ENCODE measurements at places on chromosomes 5 and 9.
A peak's percentile ranks its signal among the peaks of the same experiment; 100 is the strongest.

DNA sequence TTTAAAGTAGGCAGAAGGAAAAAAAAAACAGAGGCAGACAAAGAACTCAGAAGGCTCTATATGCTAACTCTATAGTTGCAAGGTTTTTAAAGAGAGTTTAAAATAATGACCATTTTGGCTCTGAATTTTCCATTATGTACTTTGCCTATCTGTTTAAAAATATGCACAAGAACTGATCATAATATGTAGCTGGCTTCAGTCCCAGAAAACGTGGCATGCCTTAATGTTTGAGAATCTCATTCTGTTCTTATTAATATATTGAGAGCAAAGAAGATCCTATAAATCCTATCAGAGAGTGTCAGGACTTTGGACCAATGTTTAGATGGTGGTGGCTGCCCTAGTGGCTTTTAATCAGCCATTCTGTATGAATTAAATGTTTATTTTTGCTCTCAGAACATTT lies 121.5 kb downstream of the JMY start:
- DNase-seq, result no peak

DNA sequence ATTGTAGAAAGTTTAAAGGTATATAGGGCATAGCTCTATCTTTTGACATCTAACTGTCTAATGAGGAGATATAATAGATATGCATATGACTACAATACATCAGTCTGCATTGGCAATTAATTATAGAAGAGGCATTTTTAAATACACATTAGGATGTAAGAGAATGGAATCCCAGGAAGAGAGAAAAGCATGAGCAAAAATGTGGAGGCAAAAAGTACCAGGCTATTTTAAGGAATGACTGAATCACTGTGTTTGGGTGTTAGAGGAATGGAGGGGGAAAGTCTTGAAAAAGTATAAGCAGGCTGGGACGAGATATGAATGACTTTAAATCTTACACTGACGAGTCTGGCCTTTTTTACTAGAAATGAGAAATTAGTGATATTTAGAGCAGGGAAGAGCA lies 138.4 kb upstream of the ZNF462 start:
- no peak for DNase-seq

DNA sequence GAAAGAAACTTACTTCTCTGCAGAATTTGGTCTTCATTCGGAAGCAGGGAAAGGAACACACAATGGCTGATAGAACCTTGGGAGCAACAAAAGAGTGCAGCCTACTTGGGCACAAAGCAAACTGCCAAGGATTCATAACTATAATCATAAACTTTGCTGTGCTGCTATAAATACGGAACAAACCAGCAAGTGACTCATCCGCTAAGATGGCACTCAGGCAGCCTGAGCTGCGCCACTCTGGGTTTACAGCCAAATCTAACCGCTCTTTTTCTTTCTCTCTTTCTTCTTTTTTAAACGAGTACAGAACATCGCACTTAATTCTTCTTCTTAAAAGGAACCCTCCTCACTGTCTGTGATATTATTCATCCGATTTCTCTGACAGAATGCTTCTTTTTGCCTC lies 81.1 kb downstream of the PTPN3 start:
- no peak for DNase-seq

DNA sequence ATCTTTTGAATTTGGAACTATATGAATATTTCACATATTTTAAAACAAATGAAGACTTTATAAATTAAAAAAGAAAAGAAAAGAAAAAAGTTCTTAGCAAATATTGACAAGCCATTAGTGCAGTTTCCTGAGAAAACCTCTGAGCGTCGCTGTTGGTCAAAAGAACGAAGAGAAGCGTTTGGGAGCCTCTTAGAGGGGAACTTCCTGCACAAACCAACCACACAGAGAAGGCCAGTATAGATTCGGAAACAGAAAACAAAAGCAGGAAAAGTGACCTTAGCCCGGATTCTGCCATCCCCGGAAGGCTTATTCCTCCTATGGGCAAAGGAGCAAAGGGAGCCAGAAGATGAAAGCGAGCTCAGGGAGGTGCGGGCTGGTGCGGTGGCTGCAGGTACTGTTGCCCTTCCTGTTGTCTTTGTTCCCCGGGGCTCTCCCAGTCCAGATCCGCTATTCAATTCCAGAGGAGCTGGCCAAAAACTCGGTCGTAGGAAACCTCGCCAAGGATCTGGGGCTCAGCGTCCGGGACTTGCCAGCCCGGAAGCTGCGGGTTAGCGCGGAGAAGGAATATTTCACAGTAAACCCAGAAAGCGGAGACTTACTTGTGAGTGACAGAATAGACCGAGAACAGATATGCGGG lies at the start of gene PCDHGB2:
PCDHGB2 (plus strand) TSS at position 205 of the 637 bp plus-strand sequence; CDS start at position 347, 142 bp downstream.
- DNase-seq, result no peak

GRCh38 chr9:4486176-4486575 lies 4.1 kb upstream of the SLC1A1 start:
- no peak for DNase-seq

DNA sequence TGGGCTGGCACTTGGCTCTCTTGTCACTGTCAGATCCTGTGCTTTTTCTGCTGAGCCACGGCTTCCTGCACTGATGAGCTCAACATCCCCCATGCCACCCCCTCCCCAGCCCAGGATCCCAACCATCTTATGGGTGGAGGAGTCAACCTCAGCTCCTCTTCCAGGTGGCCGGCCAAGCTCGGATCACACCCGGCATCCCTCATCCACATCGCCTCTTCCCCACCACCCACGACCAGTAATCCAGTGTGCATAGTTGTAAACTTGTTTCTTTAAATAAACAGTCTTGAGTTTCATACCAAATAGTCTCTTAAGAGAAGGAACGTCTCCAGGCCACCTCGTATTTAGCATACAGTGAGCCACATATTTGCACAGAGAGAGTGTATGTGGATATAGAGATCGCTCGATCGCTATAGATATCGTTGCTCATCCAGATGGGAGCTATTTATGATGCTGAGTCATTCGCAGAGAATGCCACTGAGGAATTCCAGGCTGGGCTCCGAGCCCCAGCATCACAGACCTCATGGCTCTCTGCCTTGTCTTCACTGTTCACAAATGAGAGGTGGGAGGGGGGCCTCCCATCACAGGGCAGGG lies 61.8 kb upstream of the CPLX2 start:
- no peak for DNase-seq

GRCh38 chr9:124786881-124787573 lies 10.1 kb downstream of the OLFML2A start:
- DNase-seq, result no peak

- DNase-seq, result no peak
Measured at GRCh38 chr5:13957032-13957645, 12.7 kb upstream of the DNAH5 start.

GRCh38 chr9:91162311-91162710 lies 199.4 kb downstream of the AUH start:
- DNase-seq, result no peak

DNA sequence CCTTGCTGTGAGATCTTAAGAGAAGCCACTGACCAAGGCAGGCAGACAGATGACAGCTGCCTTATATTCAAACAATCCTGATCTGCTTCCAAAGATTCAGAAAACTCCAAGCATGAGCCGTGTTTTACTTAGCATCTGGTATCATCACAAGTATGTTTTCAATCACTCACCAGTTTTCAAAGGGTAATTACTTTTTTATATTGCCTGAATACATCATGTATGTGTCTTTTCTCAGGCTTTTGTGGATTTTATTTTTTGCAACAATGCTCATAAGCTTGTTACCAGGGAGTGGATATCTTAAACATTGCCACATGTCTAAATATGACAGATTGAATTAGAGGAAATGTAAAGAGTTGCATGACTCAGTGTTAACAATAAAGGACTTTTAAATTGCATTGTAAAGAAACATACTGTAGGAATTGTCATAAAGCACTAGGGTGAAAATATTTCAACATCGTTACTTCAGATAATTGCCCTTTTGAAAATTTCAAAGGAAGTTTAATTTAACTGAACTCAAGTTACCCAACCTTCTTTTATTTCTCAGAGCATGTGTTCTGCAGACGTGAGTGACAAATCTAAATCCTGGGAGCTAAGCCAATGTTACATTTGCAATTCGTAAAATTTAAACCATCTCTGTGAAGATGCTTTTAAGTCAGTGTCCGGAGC lies 326.1 kb downstream of the PLK2 start:
- DNase-seq, result no peak

DNA sequence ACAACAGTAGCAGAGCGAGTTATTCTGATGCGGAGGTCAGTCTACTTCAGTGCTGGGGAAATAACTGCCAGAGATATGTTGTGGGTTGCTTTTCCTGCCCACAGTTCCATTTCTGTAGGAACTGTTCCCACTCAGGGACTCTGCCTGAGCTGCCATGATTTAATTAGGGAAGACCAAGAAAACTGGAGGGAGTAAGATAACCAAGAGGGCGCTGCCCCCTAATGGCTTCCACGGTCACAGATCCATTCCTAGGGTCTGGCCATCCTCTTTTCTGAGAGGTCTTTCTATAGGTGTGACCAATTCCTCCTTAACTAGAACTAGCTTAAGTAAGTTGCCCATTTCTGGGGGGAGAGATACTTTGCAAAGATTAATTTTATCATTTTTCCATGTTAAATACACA lies 125.9 kb downstream of the APBA1 start:
- DNase-seq, result no peak

DNA sequence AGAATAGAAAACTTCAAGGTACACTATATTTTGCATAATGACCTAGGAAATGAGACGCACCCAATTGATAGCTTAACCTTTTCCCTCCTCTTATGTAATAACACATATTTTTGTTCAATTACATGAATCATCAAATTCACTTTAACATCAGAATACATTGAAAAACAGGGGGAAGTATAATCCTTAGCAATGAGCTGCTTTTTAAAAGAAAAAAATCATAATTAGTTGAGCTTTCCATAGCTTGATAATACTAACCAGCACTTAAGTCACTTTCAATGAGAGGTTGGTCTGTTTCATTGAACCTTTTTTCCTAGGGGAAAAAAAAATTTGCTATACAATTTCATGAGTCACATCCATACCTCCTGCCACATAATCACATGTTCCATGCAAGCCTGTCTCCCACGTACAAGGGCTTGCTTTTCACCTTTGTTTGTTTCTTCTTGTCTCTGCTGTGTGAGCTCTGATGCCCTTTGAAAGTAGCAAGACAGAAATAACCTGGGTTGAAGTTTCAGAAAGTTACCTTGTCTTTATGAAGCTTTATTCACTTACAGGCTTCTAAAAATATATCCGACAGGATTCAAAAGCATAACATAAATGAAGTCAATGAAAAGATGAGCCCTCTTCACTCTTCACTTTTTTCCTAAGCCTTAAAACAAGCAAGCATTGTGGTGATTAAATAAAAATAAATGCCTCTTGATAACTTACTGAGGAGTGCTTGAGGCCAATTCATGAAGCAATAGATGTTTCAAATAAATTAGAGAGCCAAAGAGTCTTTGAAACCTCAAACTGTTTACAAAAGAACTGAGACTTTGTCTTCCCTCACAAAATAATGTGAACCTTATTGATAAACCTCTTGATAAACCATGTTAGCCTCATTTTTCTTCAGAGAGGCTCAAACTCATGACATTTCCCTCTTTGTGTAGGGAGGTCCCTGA lies 108.5 kb downstream of the FEM1C start:
- no peak for DNase-seq

DNA sequence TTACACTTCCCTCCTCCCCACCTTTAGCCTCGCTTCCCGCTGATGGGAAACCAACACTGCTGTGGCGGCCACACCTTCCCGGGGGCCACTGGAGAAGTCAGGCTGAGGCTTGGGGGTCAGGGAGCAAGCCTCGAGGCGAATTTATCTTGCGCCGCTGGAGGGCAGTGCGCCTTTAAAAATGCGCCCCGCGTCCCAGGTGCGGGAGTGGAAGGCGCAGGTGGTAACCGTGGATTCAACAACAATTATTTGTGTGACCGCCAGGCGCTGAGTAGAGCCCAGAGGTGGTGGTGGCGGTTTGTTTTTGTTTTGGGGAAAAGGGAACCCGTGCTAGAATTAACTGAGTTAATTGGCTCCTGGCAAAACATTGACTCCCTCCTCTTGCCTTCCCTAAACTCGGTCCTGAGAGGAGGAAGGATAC lies 1.1 kb downstream of the CFAP77 start:
- DNase-seq, result peak; percentile 11

DNA sequence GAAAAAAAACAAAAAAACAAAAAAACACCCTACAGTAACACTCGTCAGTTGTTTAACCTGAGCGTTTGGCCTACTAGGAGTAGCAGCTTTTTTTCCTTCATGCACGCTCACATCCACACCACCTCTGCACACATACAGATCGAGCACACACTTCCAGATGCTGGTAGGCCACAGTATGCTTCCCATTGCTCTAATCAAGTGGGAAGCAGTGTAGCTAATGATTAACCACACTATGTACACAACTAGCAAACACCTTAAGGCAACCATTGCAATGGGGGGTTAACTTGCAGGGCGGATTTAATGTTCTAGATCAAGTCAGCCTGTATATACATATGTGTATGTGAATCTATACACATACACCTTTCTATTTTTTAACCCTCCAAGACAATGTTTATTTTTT lies 65.5 kb upstream of the GLRX start:
- no peak for DNase-seq

DNA sequence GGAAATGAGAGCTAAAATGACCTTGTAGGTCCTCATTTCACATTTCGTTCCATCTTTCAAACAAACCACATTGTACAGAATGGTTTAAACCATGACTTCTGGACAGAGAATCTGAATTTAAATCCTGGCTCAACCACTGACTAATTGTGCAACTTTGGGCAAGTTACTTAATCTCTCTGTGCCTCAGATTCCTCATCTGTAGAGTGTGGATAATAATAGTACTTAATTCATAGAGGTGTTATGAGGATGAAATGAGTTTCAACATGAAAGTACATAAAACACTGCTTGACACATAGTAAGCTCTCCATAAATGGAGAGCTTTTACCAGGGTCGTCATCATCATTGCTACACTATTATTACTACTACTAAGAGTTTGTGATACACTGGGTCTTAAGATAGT lies 46.3 kb upstream of the FOXE1 start:
- DNase-seq, result no peak

DNA sequence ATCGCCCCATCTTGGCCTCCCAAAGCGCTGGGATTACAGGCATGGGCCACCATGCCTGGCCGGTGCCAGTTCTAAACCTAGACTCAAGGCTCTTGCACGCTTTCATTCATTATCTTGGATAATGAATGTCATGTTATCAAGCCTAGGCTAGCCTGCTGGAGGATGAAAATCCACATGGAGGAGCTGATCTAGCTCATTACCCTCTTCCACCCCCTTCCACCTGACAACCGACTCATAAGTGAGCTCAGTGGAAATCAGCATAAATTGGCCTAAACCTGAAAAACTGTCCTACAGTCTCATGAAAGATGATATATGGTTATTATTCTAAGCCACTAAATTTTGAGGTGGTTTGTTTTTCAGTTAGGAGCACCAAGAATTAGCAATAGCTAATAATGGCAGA lies 3.6 kb upstream of the TGFBR1 start:
- DNase-seq, result no peak

DNA sequence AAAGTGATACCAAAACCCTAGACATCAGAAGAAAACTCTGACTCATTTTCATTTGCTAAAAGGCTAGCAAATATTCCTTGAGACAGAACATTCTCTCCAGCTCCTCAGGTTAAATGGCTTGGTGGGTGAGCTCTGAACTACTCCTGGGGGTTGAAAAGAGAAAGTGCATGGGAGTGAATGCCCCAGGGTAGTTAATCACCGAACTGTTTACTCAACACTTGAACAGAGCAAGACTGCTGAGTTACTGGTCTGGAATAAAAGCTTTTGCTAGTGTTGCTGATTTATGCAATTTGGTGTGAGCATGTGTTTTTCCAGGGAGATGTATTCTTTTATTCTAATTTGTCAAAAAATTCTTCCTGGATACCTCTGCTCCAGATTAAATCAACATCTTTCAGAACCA lies 88.3 kb upstream of the PRDM9 start:
- no peak for DNase-seq

- no peak for DNase-seq
Measured at GRCh38 chr9:38668791-38669466, 48.5 kb upstream of the ANKRD18A start.

All from nucleus accumbens (tissue), 56 donors.